Naive thymus-derived CD4-positive, alpha-beta T cell (primary cell): ENCODE measurements at places on chromosomes 4 and X. TPM values are rescaled to one million over a fixed set of nuclear protein-coding genes. Genes with fewer than 3 reads are reported as not detected.

HOPX gene
- 0.64 TPM for polyA plus RNA-seq

ARHGAP4 gene
- polyA plus RNA-seq: 82.5 TPM

ANKRD50 gene
- polyA plus RNA-seq: 0.45 TPM

NMU gene
- polyA plus RNA-seq: not detected

MAGEE1 gene
- polyA plus RNA-seq: 6.1 TPM

RAB33A gene
- 15.6 TPM for polyA plus RNA-seq

VCX gene
- polyA plus RNA-seq: not detected
